ENCODE measurements at places on chromosomes 1 and 21. TPM values are rescaled to one million over a fixed set of nuclear protein-coding genes. Genes with fewer than 3 reads are reported as not detected.

GRCh38 chr1:205344066-205344928, 12.4 kb downstream of the KLHDC8A start:
- H3K4me1 ChIP-seq, result peaks cover 7% of the 10 kb centered on the region
- no peak overlapping the region for H3K27ac ChIP-seq
- H3K4me3 ChIP-seq, result peak overlapping the region; percentile 65
- no peak for DNase-seq

PRAMEF15 gene
- not detected for total RNA-seq

DNA sequence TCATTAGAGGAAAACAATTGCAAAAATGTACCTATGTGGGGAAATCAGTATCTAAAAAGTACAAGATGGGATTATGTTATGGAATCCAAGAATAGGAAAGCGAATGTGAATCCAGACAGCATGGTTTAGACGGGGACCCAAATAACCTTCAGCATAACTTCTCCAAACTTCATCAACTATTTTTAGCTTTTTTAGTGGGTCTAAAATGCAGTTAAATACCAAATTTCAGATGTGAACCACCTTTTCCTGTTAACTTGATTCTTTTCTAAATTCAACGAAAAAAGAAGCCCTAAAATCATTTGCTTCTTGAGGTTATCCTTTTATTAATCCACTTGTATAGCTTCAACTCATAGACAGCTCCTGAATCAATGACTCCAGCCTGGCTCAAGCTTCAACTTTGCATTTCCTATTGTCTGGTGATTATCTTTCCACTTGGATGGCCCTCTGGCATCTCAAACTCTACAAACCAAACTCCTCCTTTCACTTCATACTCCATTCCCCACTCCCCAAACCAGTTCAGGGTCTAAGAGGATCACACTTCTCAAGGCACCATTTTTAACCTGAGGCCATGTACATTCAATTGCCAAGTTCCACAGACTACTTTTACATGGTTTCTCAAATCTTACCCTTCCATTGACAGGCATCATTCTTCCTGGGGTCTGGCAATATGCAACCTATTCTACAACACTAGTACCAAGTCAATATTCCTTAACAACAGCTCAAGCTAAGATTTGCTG, 7.4 kb downstream of the ERRFI1 start:
- H3K27ac ChIP-seq, result peak overlapping the region; percentile 97
- H3K27me3 ChIP-seq, result no peaks in the 10 kb centered on the region
- DNase-seq, result no peak
- peak overlapping the region; percentile 0 for H3K4me3 ChIP-seq
- no peaks in the 10 kb centered on the region for H3K4me1 ChIP-seq

DNA sequence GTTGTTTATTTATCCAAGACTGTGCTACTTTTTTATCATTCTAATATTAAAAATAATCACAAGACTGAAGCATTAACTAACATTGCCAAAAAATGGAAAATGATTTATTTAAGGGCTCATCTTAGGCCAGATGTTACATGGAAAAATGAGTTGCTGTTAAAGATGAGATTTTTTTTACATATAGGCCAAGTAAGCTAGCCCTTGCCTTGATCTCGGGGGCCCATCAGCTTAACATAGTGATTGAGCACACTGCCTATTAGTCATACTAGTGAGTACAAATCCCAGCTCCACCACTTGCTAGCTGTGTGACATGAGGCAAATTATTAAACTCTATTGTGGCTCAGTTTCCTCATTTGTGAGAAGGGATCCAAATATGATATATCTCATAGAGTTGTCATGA, 275.9 kb upstream of the SNX7 start:
- no peak overlapping the region for H3K27ac ChIP-seq
- no peak for DNase-seq
- H3K4me1 ChIP-seq, result no peaks in the 10 kb centered on the region
- H3K4me3 ChIP-seq, result no peak overlapping the region
- no peaks in the 10 kb centered on the region for H3K36me3 ChIP-seq

DNA sequence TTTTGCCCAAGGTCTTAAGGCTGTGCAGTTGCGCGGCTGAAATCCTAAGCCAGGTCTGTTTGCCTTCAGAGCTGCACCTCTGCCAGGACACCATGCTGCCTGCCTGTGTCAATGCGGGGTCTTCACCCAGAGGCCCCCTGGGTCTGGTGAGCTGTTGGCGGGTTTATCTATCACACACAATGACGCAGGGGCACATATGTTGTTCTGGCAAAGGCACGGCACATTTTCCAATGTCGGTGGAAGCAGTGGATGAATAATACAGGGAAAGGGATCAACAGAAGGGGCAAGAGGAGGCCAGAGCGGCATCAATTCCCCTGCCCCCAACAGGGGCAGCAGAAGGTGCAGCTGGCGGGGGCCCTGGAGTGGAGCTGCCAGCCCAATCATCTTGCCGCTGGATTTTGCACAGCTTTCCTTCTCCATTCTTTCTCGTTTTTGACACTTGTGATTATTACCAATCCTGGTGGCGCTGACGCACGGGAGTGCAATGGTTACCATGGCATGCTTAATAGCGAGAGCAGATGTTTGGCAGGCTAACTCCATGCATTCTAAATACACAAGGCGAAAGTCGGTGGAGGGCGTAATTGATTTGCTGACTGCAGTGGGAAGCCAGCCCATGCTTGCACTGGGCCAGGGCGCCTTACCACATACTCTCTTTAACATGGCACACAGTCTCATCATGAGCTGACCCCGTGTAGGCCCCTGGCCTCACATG, 45.8 kb upstream of the CYP2J2 start:
- no peak overlapping the region for H3K27ac ChIP-seq
- H3K27me3 ChIP-seq, result no peaks in the 10 kb centered on the region
- no peaks in the 10 kb centered on the region for H3K4me1 ChIP-seq
- DNase-seq, result no peak
- H3K4me3 ChIP-seq, result no peak overlapping the region
